Iris pigment epithelial cell (primary cell): ENCODE measurements at places on chromosomes 5 and 9.
A peak's percentile ranks its signal among the peaks of the same experiment; 100 is the strongest.

- peak; percentile 68 for DNase-seq
Observed at GRCh38 chr9:98168941-98169488, 23.4 kb downstream of the CORO2A start.

DNA sequence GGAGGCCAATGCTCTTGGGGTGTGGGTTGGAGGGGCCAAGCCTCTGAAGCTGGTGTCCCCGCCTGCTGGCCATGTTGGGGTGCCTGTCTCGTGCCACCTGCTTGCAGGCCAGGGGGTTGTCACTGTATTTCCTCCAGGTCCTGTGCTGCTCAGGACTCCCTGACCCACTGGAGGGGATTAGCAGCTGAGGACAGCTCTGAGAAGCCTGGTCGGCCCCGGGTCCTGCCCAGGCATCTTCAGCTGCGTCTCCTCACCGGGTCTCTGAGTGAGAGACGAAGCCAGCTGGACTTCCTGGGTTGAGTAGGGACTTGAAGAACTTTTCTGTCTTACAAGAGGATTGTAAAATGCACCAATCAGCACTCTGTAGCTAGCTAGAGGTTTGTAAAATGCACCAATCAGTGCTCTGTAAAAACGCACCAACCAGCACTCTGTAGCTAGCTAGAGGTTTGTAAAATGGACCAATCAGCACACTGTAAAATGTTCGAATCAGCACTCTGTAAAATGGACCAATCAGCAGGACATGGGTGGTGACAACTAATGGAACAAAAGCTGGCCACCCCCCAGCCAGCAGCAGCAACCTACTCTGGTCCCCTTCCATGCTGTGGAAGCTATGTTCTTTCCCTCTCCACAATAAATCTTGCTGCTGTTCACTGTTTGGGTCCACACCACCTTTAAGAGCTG, 20.6 kb upstream of the SLC9A3 start:
- no peak for DNase-seq

- DNase-seq = no peak
Observed at GRCh38 chr5:177355162-177355867, 2.4 kb upstream of the RGS14 start.

GRCh38 chr5:115194676-115195075, 25.0 kb upstream of the TRIM36 start:
- DNase-seq = no peak

GRCh38 chr9:9729082-9729481, 883.7 kb downstream of the PTPRD start:
- no peak for DNase-seq

DNA sequence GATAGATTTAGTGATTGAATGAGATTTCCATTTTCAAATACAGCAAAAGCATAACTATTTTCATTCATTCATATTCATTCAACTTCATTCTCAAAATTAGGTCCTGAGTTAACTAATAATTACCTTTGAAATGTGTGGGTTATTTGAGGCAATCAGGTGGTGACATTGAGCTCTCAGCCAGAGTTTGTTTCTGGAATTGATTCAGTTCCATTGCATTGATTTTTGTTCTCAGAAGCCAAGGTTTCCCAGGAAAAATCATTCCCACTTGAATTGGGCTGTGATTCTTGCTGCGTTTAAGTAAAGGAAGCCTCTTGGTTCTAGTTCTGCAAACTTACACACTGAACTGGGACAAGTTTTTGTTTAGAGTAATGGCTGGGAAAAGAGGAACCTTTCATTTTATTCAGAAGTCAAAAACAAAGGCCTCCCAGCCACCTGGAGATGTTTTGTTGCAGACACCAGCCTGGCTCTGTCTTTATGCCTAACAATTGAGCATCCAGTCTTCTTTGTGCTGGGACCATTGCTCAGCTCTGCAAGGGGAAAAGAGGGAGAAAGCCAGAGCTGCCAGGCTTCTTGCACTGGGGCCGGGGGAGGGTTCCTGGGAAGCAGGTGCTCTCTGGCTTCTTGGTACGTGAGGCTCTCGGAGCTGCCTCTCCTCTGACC, 198.6 kb downstream of the TRIO start:
- no peak for DNase-seq

- peak; percentile 60 for DNase-seq
Observed at GRCh38 chr5:119743927-119744326, 114.6 kb downstream of the FAM170A start.

- DNase-seq = no peak
Observed at GRCh38 chr5:81292130-81292529, 9.3 kb upstream of the ZCCHC9 start.

DNA sequence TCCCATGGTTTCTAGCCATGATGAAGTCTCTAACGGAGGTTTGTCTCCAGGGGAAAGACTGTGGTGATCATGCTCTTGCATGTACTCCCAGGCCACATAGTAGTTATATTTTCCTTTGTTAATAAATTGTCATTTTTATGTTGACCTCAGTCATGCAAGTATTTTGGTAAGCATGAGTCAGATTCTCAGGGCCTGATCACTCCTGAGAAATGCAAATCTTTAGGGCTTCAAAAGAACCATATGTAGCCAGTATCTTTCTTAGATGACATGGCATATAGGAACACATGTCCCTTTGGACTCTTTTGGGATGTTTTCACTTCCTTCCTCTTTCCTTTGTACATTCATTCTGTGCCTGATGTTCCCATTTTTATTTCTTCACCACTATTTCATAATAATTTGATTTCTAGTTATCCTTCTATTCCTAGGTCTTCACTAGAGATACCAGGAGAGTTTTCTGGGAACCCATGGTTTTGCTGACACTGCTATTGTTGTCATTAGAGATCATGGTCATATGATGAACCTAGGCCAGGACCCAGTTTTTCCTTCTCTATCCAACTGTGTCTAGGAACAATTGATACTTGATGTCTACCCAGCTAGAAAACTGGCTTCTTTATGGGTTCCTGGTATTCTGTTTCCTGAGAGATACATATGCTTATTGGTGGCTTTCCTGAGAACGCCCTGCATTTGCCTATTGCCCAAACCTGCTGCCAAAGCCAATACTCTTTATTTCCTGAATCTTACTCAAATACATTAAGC, 248.1 kb upstream of the NREP start:
- peak; percentile 78 for DNase-seq

DNA sequence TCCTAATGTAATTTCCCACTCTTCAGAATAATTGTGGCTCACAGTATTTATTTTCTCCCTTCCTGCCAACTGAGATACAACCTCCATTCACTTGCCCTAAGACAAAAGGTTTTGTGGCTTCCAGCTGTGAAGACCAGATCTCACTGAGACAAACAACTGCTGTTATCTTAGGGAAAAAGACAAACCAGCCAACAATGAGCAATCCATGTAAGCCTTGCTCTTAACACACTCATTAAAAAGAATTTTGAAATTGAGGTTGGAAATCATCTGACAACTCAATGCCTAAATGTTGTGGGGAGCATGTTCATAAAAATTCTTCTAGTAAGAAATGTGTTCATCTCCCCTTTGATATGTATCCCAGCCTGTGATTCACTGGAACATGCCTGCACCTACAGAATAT, 132.9 kb downstream of the ADAMTSL1 start:
- peak; percentile 33 for DNase-seq

DNA sequence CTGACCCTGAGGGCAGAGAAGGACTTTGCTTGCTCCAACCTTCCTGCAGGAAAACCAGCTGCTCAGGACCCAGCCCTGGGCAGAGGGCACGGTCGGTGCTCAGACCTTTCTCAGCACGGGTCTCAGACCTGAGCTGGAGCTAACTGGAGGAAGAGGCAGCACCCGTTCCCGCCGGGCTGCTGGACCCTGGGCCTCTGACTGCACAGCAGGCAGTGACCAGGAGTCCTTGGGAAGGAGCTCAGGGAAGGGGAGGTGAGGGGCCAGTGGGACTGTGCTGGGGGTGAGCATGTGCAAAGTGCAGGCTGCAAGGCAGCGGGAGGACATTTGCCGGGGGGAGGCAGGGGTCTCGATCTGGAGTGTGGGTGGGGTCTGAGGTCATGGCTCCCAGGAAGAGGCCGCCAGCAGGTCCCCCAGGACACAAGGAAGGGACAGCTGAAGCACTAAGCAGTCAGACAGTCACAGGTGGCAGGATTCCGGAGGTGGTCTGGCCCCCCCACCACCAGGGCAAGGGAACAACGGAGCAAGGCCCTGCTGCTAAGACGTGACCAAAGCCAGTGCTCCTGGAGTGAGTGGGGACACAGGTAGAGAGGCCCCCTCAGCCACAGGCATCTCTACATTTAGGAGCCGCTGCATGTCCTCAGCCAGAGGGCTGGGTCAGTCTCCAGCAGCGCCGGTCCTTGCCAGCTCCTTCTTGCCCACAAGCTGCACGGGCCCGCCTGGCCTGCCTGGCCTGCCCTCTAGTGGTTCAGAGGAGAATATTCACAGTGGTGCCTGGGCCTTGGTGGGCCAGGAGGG, 4.8 kb upstream of the DPM2 start:
- peak; percentile 61 for DNase-seq

DNA sequence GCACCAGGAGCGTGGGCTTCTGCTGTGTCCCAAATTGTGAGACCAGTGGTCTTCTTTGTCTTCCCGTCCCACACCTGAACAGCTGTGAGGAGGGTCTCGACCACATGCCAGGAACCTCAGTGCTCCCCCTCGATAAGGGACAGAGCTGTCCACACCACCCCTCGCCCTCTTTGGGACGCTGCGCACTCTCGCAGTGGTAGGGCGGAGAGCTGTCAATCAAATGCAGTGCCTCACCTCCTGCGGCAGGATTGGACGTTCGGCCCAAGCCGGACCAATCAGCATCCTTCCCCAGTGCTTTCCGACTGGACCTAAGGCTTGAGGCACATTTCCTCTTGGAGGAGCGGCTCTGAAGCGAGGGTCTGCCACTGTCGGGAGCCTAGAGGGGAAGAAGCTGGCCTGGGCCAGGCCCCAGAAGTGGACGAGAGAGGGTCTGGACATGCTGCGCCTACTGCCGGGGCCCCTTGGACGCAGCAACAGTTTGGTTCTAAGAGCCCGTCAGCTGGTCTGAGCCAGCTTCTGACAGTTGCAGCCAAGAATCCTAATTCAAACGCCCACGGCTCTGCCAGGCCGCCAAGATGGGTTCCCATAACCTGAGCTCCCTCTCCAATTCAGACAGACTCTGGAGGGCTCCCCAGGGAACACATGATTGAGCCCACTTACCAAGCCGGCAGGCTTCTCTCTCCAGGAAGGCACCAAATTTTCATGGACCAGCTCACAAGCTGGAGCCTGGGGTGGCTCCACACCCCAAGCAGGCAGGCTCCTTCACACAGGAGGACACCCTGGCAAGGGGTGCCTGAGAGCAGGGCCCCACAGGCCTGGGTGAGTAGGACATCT, 28.1 kb upstream of the ADAMTS2 start:
- DNase-seq = no peak

GRCh38 chr5:27497491-27497890, 459.1 kb upstream of the CDH9 start:
- DNase-seq = no peak

- no peak for DNase-seq
Observed at GRCh38 chr5:5544094-5544663, 121.7 kb downstream of the ICE1 start.

- peak; percentile 51 for DNase-seq
Observed at GRCh38 chr5:30401479-30402058, 791.9 kb upstream of the CDH6 start.

DNA sequence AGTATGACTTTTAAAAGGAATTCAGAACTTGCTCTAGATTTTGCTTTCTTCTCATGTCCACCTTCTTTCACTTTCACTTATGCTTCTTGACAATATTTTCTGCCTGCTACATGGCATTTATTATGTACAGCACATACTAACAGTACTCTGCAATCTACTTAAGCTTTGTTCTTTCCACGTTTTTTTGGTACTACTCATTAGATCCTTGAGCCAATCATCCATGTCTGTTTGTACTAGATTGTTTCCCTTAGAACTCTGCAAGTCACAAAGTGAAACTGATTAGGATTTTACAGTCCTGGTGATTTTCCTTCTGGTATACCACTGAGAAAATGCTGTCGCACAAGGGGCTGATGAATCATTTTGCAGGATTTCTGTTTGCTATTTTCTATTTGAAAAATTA, 78.3 kb downstream of the PARP8 start:
- DNase-seq = peak; percentile 4

DNA sequence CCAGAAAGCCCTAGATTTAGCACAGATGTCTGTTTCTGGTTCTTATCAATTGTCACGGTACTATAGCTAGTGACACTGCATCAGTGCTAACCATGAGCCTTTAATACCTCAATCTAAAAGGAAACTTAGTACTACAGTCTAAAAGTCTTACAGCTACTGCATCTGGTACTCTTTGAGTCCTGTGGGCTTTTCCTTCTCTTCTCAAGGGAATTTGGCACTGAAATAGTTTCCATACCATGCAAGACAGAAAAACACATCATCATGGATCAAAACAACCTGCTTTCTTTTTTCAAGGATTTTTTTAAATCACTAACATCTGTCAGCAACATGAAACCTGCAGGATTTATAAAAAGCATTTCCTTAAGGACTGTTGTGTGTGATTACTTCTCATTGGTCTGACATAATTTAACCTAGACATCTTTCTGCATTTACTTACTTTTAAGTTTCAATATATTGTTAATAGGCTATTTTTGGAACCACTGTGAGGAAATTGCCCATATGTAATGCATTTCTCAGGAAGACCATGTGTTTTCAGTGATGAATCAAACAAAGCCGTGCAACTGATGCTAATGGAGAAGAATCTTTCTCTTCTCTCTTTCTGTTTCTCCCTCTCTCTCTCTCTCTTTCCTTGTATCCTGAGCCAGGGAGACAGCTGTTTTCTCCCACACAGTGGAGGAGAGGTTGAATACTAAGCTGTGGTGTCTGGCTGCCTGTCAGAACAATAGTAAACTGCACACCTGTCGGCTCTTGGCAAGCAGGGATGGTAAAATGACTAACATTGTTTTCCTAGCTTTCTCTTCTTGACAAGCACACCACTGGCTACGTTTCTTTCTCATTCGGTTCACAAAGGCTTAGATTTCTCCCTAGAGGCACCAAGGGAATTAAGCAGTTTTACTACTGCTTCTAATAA, 273.4 kb downstream of the CSNK1G3 start:
- peak; percentile 30 for DNase-seq

DNA sequence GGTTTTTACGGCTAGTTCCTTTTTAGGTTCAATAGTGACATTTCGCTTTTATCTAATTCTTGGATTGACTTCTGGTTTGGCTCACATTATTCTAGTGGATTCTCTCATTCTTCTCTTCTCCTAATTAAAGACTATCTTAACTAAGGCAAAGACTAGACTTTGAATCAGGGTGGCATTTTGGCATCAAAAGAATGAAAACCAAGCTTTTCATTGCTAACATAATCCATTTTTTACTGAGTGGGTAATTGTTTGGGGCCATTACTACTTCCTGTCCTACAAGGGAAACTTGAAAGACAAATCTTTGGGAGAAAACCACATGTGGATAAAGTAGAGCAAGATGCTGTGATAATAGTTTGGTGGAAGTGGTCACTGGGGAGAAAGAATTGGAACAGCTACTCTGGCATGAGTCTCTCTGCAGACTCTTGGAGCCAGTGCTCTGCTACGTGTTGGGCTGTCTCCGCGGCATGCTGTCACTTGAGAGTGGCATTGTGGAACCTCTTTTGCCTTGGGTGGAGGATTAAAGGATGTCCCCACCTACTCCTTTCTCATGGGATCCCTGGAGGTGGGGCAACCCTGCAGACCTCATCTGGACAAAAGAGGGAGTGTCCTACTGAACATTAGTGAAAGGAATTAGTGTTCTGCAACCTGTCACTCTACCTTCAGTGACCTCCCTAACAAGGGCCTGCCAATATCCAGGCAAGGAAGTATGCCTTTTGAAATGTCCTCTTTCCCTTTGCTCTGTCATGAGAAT, 280.4 kb downstream of the PSAT1 start:
- no peak for DNase-seq

GRCh38 chr9:84436386-84437109, 96.0 kb upstream of the SLC28A3 start:
- no peak for DNase-seq

GRCh38 chr5:119356612-119357188, 881 bp downstream of the TNFAIP8 start:
- DNase-seq = peak; percentile 16

- no peak for DNase-seq
Observed at GRCh38 chr9:109912082-109912582, 132.1 kb downstream of the PALM2AKAP2 start.
